ENCODE measurements at places on chromosomes 13 and 19.

- DNase-seq: no peak
Observed at GRCh38 chr13:114259974-114260373, 21.4 kb upstream of the UPF3A start.

DNA sequence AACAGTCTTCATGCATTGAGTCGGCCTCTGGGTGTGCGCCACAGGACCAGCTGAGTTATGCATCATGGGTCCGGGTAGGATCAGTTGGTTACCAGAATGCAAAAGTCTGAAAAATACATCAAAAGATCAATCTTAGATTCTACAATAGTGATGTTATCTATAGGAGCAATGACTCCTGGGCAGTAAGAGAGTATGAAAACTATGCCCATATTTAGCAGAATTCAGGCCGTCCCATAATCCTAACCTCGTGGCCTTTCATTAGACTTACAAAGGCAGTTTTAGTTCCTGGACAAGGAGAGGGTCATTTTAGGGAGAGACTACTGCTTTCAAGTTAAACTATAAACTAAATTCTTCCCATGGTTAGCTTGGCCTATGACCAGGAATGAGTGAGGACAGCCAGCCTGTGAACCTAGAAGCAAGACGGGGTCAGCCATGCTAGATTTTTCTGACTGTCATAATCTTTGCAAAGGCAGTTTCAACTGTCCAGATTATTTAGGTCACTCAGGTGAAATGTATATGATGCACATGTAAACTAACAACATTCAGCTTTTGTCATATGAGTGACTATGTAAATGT lies 11.8 kb upstream of the CDADC1 start:
- DNase-seq: no peak

- DNase-seq: no peak
Observed at GRCh38 chr19:38152461-38153379, 71.3 kb downstream of the DPF1 start.

- DNase-seq: no peak
Observed at GRCh38 chr19:31826325-31826724, 477.1 kb upstream of the TSHZ3 start.

GRCh38 chr19:33430674-33431277 lies 57.3 kb downstream of the CEBPG start:
- peak; percentile 75 for DNase-seq

Data from GM10248 (cell line).